Epithelial cell of proximal tubule (primary cell): ENCODE measurements at places on chromosomes 13 and 19.
A peak's percentile ranks its signal among the peaks of the same experiment; 100 is the strongest.

GRCh38 chr19:6835501-6835900 is 51.9 kb upstream of the ADGRE1 start:
- no peak for DNase-seq

DNA sequence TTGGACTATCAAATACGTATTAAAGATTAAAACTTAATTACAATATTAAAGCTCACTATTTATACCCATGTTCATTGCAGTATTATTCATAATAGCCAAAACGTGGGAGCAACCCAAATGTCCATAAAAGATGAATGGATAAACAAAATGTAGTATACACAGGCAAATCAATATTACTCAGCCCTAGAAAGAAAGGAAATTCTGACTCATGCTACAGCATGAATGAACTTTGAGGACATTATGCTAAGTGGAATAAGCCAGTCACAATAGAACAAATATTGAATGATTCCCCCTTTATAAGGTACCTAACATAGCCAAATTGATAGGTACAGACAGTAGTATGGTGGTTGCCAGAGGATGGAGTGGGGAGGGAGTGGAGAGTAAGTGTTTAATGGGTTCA is 457.3 kb downstream of the FGF14 start:
- no peak for DNase-seq

- no peak for DNase-seq
Measured at GRCh38 chr13:75153386-75153785, 328.6 kb downstream of the TBC1D4 start.

GRCh38 chr13:41059456-41060081 is 1.7 kb upstream of the WBP4 start:
- DNase-seq = no peak

- DNase-seq = no peak
Measured at GRCh38 chr19:15641901-15642491, 1.3 kb downstream of the CYP4F3 start.

- DNase-seq = no peak
Measured at GRCh38 chr13:40024204-40024966, 368.9 kb downstream of the COG6 start.

GRCh38 chr13:113936166-113936965 is 37.5 kb downstream of the C13orf46 start:
- DNase-seq = no peak

GRCh38 chr19:39410831-39411080 is 1.7 kb upstream of the PLEKHG2 start:
- DNase-seq = no peak

GRCh38 chr13:74171641-74172040 is 37.4 kb upstream of the KLF12 start:
- no peak for DNase-seq

DNA sequence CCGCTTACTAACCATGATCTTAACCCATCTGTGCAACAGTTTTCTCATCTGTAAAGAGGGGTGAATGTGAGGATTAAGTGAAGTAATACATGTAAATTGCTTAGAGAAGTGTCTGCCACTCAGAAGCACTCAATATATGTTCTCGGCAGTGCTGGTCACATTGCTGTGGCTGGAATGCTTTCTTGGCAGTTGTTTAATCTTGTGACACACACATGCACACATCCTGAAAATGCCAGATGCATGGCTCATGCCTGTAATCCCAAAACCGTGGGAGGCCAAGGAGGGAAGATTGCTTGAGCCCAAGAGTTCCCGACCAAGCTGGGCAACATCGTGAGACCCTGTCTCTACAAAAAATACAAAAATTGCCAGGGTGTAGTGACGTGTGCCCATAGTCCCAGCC is 4.9 kb upstream of the DMKN start:
- DNase-seq = peak; percentile 44

GRCh38 chr13:100203696-100204367 is 114.9 kb downstream of the PCCA start:
- DNase-seq = peak; percentile 13

- no peak for DNase-seq
Measured at GRCh38 chr13:36981156-36981743, 17.9 kb downstream of the ALG5 start.

- no peak for DNase-seq
Measured at GRCh38 chr19:28509079-28509895, 703.7 kb downstream of the UQCRFS1 start.
